Dermis blood vessel endothelial cell (primary cell): ENCODE measurements at places on chromosomes 5 and 9. TPM values are rescaled to one million over a fixed set of nuclear protein-coding genes. Genes with fewer than 3 reads are reported as not detected.
A peak's percentile ranks its signal among the peaks of the same experiment; 100 is the strongest.

KCNV2 gene
- total RNA-seq: not detected in 2 replicates

ZBED3 gene
- 3.6 and 6.1 TPM in 2 replicates for total RNA-seq

DNA sequence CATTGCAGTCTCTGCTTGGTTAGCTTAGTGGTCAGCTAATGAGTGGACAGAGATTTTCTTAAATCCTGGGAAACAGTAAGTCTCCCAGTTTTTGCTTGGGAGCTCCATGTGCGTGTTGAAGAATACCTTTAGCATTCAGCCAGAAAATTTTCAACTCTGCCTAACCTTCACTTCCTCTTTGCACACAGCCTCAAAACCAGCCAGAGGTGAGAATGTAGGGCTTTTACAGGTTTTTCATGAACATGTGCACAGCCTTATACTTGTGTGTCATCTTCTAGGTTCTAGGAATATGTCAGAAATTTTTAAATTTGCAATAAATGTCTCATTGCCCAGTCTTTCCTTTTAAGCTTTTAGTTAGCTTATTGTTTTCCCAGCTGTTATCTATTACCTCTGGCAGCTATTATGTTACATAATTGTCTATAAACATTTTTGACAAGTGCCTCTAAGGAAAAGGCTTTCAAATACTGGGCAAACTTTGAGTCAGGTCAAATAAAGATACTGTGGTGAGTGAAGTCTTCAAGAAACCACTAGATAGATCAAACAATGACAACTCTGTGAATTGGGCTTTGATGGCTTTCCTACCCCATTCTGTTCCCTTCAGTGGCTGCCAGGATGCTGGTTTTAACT lies 12.7 kb downstream of the ADGRV1 start:
- DNase-seq: no peak

- DNase-seq: no peak
Measured at GRCh38 chr5:75711151-75711550, 6.1 kb downstream of the POC5 start.

CDC20B gene
- 0.05 TPM in 1 of 2 replicates, not detected in the other for total RNA-seq

- peak; percentile 44 for DNase-seq
Measured at GRCh38 chr5:159184858-159185381, 24.4 kb downstream of the RNF145 start.

DNA sequence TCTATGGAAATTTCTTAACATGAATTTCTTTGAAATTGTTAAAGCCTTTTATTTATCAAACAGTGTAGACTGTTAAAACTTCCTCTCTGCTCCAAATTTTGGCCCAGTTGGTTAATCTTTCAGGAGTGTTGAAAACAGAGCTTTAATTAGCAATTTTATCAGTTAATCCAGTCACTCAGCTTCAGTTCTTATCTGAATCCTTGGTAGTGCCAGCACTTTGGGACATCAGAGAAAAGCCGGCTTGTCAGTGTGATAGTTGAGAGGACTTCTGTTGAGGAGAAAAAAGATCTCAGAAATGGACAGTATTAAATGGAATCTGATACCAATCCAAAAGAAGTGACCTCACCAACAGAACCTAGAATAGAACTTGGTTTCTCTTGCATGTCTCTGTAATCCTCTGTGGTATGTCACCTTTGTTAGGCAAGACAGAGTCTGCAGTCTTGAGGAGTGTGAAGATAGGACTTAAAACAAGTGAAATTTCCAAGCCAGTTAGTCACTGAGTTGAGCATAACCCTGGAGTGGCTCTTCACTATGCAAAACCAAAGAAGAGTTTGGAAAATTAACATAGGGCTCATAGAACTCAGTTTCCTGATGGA lies 251.8 kb downstream of the NNT start:
- DNase-seq: no peak

TSSK1B gene
- not detected in 2 replicates for total RNA-seq

- no peak for DNase-seq
Measured at GRCh38 chr5:142100307-142100706, 8.3 kb upstream of the NDFIP1 start.

IFNA2 gene
- total RNA-seq: not detected in 2 replicates
